ENCODE measurements at places on chromosomes 11 and 22.

GRCh38 chr22:48314073-48314472, 1513.6 kb downstream of the BRD1 start:
- no peak for DNase-seq

- DNase-seq, result no peak
Measured at GRCh38 chr11:65589444-65590239, 6.0 kb downstream of the KCNK7 start.

DNA sequence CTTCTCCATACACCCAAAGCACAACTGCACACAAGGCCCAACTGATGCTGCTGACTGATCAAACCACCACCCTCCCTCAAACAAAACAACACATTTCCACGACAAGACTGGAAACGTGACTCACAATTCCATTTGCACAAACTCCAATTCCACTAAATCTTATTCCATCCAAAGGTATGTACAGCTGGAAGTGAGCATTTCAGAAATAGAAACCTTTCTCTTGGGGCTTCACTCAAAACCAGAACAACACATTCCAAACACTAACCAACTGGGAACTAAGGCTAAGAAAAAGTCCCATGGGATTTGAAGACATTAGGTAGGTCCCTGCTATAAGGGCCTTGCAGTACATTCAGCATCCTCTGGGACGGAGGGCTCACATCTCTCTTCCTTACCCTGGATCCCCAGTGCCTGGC, 19.6 kb downstream of the MORC2 start:
- peak; percentile 4 for DNase-seq

DNA sequence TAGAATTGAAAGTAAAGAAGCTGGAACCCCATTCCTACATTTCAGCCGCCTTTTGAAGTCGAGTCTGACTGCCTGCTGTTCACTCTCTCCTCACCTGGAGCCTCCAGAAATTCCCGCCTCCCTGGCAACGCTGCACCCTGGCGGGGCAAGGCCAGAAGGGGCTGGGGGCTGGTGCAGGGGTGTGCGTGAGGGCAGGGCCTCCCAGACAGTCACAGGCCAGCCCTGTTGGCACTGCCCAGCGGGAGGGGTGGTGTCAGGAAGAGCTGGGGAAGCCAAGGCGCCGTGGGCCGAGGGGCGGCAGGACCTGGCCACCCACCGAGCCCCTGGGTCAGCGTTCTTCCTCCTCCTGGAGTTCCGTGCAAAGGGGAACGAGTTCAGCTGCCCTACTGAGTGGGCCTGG, 123.2 kb downstream of the KCNQ1OT1 start:
- DNase-seq, result no peak

GRCh38 chr11:119355091-119355843, 8.8 kb upstream of the MFRP start:
- no peak for DNase-seq

DNA sequence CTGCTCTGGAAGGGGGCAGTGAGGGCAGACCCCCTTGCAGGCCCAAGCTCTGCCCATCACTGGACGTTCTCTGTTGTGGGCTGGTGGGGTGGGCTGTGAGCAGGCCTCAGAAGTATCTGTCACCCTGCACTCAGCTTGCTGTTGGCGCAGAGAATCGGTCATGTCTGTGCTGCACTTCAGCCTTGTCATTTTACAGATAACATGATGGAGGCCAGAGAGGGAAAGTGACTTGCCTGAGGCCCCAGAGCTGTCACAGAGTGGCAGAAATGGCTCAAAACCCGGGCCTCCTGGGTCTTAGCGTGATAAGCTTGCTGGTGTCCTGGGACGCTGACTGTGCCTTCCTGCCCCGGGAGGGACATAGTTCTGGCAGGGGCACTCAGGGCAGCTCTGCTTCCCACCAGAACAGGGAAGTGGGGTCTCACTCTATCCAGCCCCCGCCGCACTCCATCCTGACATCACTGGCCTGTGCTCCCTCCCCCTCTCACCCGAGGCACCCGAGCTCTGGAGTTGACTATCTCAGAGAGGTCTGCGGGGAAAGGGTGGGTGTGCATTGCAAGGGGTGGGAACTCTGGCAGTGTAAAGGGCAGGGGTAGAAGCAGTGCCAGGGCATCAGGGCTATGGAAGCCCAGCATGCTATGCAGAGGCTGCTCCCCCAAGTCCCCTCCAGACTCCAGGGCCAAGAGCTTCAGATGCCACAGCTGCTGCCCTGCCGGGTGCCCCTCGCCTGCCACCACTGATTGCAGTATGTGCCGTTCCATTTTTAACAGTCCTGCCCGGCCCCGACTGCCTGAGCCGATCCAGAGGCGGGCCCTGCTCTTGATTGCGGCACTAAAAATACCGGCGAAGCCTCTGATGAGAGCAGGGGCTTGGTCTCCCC, 50.4 kb upstream of the NECTIN1 start:
- DNase-seq, result no peak

DNA sequence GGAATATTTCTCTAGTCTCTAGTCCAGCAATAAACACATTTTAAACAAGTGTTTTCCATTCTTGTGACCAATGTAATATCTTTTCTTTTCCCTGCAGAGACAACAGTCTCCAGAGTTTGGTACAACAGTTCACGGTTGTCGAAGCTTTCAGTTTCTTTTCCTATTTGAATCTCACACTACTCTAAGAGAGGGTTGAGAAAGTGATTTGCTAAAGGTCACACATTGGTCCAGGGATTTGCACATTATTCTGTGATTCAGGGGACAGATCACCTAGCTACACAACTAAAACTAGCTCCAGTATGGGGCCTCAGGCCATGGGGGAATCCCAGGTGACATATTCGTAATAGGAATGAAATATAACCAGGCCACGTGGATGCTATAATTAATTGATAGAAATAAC, 132.5 kb downstream of the HIPK3 start:
- DNase-seq, result no peak

DNA sequence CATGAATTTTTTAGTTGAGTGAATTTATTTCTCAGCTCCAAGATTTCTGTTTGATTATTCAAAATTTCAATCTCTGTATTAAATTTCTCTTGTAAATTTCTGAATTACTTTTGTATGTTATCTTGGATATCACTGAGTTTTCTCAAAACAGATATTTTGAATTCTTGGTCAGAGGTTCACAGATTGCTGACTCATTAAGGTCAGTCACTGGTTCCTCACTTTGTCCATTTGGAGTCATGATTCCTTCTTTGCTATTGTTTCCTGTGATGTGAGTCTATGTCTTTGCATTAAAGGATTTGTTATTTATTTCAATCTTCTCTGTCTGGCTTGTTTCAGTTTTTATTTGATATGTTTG, 10.2 kb upstream of the IL17RA start:
- no peak for DNase-seq

- DNase-seq, result no peak
Measured at GRCh38 chr22:23984430-23984829, 4.5 kb downstream of the GSTT2 start.

- DNase-seq, result peak; percentile 35
Measured at GRCh38 chr22:44449061-44449682, 48.9 kb downstream of the RTL6 start.

DNA sequence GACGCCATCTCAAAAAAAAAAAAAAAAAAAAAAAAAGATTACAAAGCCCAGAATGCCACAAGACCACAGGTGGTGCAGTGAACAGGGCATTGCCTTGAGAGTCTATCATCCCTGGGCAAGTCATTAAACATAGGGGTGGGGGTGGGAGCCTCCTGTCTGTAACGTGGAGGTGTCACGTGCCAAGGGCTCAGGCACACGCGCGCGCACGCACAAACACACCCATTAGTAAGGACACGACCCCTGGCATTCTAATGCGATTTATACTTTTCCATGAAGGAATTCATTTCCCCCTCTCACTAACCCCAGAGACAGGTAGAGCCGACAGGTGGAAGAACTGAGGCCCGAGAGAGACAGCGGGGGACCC, 5.8 kb upstream of the GCAT start:
- DNase-seq, result no peak

DNA sequence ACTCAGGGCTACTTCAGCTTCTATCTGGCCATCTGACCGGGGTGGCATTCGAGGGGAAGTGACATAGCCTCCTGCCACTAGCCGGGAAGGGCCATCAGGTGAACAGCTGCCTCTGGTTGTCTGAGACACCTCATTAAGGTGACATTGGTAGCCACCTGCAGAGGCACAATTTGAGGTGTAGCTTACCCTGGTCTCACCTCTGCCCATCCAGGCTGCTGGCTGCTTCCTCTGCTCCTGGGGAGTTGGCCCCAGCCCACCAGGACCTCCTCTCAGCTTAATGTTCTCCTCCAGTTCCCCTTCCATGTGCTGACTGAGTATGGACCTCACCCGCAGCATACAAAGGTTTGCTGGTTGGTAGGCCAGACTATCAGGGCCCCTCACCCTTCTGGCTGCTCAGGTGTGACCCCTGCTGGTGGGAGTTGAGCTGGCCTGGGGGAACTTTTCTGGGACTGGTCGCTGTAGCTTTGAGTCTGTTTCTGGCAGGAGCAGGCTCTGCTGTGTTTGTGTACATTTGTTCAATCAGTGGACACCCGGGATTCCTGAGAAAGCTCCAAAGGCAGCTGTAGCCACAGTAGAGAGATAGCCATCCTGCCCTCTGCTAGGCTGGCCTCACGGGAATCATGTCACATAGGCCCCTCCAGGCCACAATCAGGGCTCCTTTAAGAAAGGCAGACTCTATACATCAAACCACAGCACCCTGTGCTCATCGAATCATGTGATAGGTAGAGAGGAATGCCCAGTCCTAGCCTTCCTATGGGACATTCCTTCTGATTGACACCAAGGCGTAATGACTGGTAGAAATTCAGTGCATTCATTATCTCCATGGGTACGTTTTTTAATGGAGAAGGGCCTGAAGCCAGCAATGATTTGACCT, 295.1 kb upstream of the PLET1 start:
- peak; percentile 3 for DNase-seq

GRCh38 chr11:123611698-123612097, 42.7 kb downstream of the SCN3B start:
- DNase-seq, result no peak

DNA sequence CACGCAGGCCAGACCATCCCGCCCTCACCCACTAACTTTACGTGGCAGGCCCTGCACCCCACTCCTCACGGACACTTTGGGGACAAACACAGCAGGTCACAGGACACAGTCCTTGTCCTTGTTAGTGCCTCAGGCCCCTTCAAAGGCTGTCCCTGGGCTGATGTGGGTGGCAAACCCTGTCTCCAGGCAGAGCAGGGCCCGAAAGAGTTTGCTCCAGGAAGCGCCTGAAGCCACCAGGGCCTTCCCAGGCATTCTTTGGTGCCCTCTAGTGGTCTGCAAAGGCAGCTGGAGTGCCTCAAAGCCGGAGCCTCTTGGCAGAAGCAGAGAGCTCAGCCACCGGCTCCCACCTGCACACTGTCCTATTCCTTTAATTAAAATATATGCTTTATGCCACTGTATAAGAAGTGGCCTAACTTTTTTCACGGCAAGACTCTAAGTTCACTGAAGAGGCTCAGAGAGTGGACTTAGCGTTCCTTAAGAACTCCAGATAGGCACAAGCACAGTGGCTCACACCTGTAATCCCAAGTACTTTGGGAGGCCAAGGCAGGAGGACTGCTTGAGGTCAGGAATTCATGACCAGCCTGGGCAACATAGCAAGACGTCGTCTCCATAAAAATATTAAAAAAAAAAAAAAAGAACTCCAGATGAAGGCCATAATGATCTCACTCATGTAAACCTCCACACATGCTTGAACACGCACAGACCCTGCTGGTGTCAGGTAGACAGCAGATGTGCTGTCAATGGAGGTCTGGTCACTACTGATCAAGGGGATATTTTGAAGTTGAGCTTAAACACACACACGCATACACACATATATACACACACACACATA, 11.1 kb downstream of the TXN2 start:
- no peak for DNase-seq

GRCh38 chr11:131499199-131499598, 128.8 kb downstream of the NTM start:
- no peak for DNase-seq

GRCh38 chr11:26947379-26947844, 46.5 kb upstream of the FIBIN start:
- DNase-seq, result peak; percentile 100

DNA sequence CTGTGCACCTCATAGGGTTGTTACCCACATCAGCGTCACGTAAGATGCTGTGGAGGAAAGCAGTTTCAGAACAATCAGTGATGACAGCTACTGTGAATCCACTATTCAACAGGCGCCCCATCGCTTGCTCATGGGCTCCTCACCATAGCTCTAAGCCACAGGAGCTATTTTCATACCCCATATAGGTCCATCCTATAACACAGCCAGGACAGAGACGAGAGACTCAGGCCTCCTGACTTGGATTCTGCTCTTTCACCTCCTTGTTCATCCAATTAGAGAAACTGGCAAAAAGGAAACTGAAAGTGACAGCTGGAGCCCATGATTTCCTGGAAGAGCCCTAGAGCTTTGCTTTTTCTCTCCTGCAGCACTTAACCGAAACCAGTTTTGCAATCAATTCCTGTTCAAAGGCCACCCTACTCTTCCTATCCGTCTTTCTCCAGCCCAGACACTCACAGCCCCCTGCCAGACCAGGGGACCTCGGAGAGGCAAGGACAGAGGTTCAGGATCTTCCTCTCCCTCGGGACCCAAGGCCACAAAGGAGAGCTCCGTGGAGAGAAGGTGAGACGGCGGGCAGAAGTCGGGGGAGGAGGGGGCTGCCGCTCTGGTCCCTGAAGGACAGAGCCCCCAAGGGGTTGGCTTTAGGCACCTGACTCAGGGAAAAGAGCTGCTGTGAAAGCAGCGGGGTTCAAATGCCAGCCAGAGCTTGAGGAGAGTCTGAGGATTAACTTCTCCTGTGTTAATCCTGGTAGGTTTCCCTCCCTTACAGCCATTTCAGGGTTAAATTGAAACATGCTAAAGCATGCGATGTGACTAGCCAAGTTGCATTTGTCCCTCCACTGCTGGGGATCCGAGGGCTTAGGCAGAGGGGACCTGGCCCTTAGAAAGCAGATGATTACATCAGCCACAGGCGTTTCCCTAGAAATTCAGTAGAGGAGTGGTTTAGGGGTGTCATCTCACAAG, at the start of gene APOL6:
TSS of gene APOL6 (plus strand) at position 381 of the 960 bp plus-strand sequence. CDS start 7,980 bp downstream, outside the sequence.
- no peak for DNase-seq

- no peak for DNase-seq
Measured at GRCh38 chr11:73117071-73117470, 25.0 kb downstream of the FCHSD2 start.

DNA sequence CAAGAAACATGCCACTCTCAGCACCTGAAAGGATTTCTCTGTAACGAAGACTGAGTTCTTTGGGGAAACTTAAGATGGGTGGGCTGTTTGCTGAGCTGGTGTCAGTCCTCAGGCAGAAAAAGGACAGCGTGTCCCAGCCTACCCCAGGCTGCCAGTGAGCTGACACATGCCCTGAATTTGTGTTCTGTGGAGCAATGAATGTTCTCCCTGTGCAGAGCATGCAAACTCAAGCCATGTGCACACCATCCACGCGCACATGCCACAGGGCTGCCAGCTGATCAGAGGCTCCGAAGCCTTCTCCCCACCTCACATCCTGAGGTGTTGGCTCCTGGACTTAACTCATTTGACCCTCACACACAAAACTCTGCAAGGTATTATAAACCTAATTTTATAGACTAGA, 104.9 kb downstream of the KCNC1 start:
- DNase-seq, result no peak

- DNase-seq, result peak; percentile 89
Measured at GRCh38 chr11:9330387-9331384, 16.3 kb upstream of the TMEM41B start.

- DNase-seq, result no peak
Measured at GRCh38 chr11:72591785-72592502, 82.3 kb downstream of the PDE2A start.

- DNase-seq, result no peak
Measured at GRCh38 chr11:13009921-13010748, 1.0 kb downstream of the RASSF10 start.

Measured in fibroblast of skin of left biceps (primary cell).